ENCODE measurements at places on chromosomes 2 and 18.

GRCh38 chr2:43472527-43473194 lies 123.2 kb downstream of the THADA start:
- DNase-seq: no peak

GRCh38 chr2:152243761-152244640 lies 68.4 kb upstream of the STAM2 start:
- DNase-seq: no peak

DNA sequence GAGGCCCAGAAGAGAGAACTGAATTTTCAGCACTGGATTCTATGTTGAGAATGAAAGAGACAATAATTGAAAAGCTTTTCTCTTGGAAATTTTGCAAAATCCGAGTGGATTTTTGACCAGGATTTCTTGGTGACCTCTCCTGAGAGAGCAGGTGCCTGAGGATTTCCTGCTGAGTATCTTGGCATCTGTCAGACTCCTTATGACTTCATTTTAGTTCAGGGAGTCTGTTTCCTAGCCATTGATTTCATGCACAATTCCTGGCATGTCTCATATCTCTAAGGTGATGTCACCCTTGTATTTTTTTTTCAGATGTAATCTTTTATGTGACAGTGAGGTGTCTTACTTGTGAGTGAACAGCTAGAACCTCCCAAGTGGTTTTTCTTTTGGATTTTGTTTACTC lies 195.9 kb downstream of the NEDD4L start:
- no peak for DNase-seq

DNA sequence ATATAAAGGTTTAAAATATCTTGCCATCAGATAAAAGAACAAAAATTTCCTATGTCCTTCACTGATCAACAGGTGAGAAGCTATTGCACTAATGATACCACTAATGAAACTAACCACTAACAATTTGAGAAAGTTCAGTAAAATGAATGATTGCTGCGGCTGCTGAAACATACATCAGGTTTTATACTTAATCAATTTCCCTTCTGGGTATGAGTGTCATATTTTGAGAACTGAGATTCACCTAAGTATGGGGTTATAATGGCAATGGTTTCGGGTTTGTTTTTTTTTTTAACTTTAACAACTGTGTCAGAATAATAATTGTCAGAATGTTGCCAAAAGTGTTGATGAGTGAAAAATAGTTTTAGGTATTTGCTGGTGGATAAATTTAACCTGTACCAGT lies 151.3 kb upstream of the SLC39A10 start:
- no peak for DNase-seq

DNA sequence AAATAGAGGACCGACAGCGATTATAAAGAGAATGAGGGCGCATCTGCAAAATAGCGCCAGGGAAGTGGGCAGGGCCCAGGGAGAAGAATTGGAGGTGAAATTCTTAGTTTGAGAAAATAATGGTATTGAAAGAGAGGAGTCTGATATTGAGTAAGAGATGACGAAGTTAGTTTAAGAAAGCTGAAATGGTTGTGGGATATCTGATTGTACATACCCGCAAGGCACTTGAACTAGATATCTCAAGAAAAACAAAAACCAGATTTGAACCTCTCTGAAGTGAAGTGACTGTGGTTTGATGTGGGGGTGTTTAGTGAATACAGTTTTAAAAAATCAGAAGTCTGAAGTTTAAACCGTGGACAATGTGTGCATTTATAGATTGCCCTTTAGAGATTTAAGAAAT lies 38.9 kb downstream of the ZNF532 start:
- DNase-seq: no peak

GRCh38 chr2:165897726-165898125 lies 55.9 kb downstream of the TTC21B start:
- DNase-seq: no peak

- DNase-seq: no peak
These were observed 196.3 kb downstream of the MC4R start for GRCh38 chr18:60176259-60176658.

GRCh38 chr2:171762879-171763573 lies 75.8 kb downstream of the DYNC1I2 start:
- DNase-seq: no peak

GRCh38 chr2:160367887-160368286 lies 125.7 kb downstream of the RBMS1 start:
- no peak for DNase-seq

DNA sequence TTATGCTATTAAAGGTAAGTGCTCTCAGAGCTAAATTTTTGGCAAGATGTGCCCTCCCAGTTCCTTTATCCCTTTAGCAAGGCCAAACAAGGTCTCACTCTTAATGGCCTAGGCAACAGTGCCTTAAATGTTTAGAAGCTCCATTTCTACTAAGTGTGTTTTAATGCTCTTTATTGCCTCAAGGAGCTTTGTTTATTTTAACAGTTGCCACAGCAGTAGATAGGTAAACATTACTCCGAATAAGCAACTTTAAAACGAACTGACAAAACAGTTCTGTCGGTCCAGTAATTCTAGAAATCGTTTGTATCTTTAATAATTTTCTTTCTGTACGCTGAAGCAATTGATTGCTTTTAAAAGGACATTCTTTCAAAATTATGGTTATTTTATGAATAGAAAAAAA lies 74.5 kb downstream of the PIEZO2 start:
- no peak for DNase-seq

DNA sequence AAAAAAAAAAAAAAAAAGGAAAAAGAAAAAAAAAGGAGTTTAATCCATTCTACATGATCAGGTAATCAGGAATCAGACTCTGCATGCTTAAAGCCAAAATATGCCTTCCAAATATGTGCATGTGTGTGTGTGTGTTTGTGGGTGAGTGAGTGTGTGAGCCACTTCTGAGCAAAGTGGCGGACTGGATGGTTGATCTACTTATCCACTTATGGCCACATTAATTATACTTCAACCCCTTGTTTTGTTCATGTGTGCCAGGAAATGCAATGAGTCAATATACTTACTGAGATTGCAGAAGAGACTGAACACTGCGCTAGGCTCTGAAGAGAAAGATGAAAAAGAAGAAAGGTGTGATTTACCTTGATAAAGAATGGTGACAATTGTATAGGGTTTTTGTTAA lies 586.5 kb upstream of the NXPH2 start:
- DNase-seq: no peak

Measured in lower lobe of right lung (tissue), 2 donors.